ENCODE measurements at places on chromosomes 5 and 9.

GRCh38 chr5:149054416-149054815 lies 8.4 kb downstream of the SH3TC2 start:
- no peak for DNase-seq

- DNase-seq: no peak
Measured at GRCh38 chr5:10778179-10778910, 17.3 kb upstream of the DAP start.

GRCh38 chr9:113600871-113601614 lies 137.5 kb downstream of the RGS3 start:
- DNase-seq: no peak

- peak; percentile 48 for DNase-seq
Measured at GRCh38 chr5:100904259-100904861, 1.3 kb upstream of the ST8SIA4 start.

DNA sequence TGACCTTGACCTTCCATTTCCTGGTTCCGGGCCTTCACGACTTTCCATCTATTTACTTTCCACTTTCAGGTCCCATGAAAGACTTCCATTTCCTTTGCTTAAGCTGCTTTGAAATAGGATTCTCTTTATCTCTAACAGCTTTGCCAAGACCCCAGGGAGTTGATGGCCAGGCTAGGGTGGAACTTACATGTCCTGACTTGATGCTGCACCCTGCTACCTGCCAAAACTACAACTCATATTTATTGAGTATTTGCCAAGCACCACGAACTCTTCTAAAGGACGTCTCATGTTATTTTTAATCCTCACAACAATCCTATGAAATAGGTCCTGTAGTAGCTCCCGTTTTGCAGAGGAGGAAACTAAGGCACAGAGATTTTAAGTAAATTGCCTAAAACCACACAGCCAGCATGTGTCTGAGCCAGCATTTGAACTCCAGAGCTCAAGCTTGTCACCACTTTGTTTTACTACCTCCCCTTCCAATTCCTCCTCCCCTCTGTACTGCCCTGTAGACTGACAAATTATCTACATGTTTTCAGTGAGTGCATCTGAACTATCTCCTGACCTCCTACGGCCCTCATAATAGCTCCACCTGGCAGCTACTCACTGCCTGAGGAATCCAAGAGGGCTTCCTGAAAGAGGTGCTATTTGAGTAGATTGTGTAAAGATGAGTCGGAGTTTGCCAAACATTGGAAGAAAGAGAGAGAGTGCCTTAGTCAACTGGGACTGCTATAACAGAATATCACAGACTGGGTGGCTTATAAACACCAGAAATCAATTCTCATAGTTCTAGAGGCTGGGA lies 38.4 kb upstream of the SMIM23 start:
- no peak for DNase-seq

- DNase-seq: no peak
Measured at GRCh38 chr9:81317939-81318338, 371.4 kb downstream of the TLE1 start.

GRCh38 chr5:160030631-160031377 lies 21.9 kb downstream of the TTC1 start:
- no peak for DNase-seq

GRCh38 chr5:113035096-113035495 lies 58.5 kb downstream of the DCP2 start:
- DNase-seq: no peak

DNA sequence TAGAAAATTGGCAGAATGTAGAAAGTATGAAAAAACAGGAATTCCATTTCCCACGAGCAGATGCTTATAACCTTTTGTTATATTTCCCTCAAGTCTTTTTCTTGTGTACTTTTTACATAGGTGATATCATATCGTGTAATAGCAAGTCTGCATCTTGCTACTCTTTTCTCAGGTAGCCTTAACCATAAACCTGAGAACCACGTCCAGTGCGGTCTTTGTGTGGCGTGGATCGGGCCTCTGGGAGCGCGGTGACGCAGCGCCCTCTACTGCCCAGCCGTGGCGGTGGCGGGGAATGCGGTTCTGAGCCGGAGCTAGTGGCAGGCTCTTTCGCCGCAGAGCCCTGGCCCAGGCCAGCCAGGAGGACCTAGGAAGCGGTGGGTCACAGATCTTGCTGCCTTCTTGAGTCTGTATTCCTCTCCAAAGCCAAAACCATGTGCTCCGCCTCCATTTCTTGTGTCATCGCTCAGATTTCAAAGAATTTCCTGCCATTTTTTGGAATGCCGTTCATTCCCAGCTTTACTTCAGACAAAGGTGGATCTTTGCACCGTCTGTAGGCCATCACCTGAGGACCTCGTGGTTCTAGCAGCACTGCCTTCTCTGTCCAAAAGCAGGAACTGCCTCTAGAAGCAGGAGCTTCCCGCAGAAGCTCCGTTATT lies 71.9 kb downstream of the MVB12B start:
- peak; percentile 41 for DNase-seq

GRCh38 chr9:32516241-32516640 lies 9.8 kb downstream of the RIGI start:
- DNase-seq: no peak

GRCh38 chr5:177310757-177311391 lies 824 bp downstream of the MXD3 start:
- DNase-seq: no peak

GRCh38 chr9:98900244-98900643 lies 43.5 kb upstream of the COL15A1 start:
- DNase-seq: no peak

- no peak for DNase-seq
Measured at GRCh38 chr5:126971455-126972031, 58.8 kb downstream of the MARCHF3 start.

- DNase-seq: no peak
Measured at GRCh38 chr5:37664551-37664950, 175.3 kb downstream of the GDNF start.

GRCh38 chr5:14142827-14143545 lies at the start of gene TRIO:
Gene TRIO (plus strand): TSS chr5:14143342. CDS start chr5:14143726, 384 bp downstream.
- DNase-seq: peak; percentile 54

GRCh38 chr5:116650964-116651363 lies 76.3 kb upstream of the SEMA6A start:
- no peak for DNase-seq

- no peak for DNase-seq
Measured at GRCh38 chr5:27548484-27548883, 510.1 kb upstream of the CDH9 start.

DNA sequence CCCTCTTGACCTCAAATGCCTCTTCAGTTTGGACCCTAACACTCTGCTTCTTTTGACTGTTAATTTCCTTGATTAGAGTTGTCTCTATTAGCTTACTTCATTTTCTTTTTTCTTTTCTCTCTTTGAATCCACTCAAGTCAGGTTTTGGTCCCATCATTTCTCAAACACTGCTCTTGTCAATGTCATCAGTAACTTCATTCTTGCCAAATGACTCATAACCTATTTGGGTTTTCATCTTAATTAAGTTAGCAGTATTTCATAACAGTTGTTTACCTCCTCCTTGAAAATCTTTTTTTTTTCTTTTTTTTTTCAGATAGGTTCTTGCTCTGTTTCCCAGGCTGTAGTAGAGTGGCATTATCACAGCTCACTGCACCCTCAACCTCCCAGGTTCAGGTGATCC lies 119.6 kb downstream of the PARP8 start:
- no peak for DNase-seq

DNA sequence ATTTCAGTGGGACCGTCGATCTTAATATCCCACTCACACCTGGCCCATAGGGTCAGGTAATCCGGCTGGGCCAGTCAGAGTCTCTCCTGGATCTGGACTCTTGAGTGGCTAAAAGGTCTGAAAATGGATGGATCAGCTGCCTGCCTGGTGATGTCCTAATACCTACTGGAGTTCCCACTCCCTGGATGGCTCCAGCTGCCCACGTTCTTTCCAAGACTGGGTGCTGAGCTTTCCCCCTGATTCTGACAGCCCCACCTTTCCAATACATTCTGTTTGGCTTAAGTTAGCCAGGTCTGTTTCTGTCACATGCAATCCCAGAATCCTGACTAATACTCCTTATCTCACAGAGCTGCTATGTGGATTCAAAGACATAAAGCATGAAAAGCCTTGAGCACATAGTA lies 10.2 kb downstream of the SH3PXD2B start:
- DNase-seq: no peak

DNA sequence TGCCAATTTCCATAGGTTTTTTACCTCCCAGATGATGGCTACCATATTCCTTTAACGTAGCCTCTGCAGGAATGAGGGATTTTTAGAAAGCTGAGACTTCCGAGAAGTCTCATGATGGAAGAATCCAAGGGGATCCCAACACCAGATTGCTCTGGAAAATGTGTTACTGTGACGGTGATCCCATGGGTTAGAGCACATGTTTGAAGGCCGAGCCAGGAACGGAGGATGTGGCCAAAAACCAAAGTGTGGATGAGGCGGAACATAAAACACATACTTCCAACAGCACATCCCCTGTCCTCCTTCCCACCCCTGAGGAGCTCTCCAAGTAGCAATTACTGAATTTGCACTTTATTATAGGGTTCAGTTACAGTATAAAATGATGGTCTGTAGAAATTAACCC lies 82.6 kb downstream of the GPR21 start:
- no peak for DNase-seq

- DNase-seq: no peak
Measured at GRCh38 chr5:123496892-123497291, 15.1 kb upstream of the CSNK1G3 start.

- no peak for DNase-seq
Measured at GRCh38 chr9:90290716-90291485, 351.7 kb downstream of the DIRAS2 start.

GRCh38 chr5:148952097-148952867 lies 110.6 kb downstream of the SH3TC2 start:
- no peak for DNase-seq

- DNase-seq: no peak
Measured at GRCh38 chr5:123087173-123088030, 1.6 kb upstream of the PRDM6 start.

GRCh38 chr5:172906436-172906835 lies 52.8 kb upstream of the RPL26L1 start:
- DNase-seq: no peak

GRCh38 chr5:73447530-73448462 lies 781 bp downstream of the FOXD1 start:
- DNase-seq: peak; percentile 34

DNA sequence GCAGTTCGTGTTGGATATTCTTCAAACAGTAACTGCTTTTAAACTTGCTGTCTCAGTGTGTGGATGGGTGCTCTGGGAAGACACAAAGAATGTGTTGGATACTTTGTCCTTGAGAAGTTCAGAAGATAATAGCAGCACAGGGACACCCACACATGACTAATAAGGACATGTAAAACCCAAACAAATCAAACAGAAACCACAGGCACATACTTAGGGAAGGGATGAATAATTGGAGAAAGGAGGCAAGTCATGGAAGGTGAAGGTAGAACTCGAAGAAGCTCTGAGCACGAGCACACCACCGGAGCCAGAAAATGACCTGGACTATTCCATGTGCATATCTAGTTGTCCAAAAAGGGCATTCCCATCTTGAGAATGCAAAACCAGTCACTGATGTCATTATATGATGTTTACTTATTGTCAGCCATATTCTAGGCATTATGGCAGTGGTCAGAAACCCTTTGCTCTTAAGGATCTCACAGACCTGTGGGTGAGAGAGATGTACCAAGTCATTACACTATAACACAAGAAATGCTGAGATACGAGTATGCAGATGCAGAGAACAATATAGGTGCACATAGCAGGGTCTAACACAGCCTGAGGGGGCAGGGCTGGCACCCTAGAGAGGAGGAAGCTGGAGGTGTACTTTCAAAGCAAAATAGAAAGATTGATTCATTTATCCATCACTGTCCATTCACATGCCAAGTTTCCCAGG lies 152.9 kb downstream of the PIK3R1 start:
- no peak for DNase-seq

DNA sequence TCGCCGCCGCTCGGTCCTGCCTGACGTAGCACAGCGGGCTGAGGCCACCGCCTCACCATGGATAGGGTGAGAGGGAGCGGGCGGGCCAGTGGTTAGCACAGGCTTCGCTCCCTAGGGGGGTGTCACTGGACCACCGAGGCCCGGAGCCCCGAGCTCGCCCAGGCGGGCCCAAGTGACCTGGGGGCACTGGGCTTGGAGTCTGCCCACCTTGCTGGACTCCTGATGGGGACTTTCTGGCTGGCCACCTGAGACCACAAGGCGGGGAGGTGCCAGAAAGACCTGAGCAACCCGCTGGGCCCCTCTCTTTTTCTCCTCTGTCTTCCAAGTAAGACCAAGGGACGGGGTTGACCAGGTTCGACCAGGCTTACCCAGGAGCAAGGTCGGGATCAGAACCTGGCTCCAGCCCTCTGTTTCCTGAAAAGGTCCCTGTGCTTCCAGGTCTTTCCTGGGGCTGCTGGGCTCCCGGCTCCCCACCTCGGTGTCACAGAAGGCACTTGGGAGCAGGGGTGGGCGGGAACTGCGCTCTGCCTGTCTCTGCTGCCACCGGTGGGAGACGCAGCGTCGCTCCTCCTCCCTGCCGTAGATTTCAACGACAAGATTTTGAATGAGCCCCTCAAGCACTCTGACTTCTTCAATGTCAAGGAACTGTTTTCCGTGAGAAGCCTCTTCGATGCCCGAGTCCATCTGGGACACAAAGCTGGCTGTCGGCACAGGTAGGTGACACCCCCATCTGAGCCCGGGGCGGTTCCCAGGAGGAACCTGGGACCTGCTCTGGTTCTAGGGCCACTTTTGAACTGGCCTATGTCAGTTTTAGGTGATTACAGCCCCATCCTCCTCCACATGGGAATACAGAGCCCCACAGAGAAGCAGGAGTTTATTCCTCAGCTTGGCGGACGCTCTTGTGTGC lies 1.0 kb downstream of the MRPS2 start:
- no peak for DNase-seq

DNA sequence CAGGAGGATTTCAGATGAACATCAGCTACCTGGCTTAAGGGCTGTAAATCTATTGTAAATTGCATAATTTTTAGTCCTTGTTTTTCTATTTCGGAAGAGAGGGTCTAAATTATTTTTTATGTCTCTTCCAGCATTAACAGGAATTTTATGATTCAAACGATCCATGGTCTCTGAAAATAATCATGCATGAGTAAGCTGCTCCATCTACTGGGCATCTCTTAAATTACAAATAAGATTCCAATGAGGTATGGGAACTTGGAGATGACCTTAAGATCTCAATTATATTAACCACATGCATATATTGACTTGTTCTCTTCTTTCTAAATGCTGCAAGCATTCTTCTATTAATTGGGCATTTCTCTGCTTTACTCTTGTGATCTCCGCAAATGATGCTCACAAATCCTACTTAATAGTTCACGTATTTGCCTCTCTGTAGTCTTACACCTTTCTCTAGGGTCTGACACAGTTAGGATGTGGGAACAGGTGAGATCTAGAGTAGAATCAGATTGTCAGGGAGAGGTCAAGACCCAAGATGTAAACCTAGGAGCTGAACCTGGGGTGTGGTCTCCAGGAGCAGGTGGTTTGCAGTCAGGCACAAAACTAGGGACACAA lies 86.9 kb downstream of the NUDT12 start:
- DNase-seq: no peak
